ENCODE measurements at places on chromosomes 13 and 19.

- DNase-seq: peak; percentile 14
Measured at GRCh38 chr13:55199134-55199533, 1941.6 kb upstream of the PRR20A start.

GRCh38 chr19:51090471-51090870 lies 7.8 kb upstream of the KLK14 start:
- DNase-seq: no peak

DNA sequence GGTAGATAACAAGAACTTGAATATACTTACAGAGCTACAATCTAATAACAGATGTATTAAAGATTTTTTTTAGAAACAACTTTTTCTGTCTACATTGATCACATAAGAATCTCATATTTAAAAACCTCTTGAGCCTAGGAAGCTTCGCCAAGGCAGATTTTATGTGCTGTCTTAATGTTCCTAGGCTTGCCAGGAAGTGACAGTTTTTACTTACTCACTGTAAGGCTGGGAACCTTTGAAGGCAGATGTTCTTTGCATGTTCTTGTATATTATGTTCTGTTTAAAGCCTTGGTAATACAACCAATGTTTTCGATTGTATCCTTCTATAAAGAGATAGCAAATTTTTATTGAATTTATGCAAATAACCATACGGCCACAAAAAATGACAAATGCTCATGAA lies 492.7 kb downstream of the GPC5 start:
- no peak for DNase-seq

DNA sequence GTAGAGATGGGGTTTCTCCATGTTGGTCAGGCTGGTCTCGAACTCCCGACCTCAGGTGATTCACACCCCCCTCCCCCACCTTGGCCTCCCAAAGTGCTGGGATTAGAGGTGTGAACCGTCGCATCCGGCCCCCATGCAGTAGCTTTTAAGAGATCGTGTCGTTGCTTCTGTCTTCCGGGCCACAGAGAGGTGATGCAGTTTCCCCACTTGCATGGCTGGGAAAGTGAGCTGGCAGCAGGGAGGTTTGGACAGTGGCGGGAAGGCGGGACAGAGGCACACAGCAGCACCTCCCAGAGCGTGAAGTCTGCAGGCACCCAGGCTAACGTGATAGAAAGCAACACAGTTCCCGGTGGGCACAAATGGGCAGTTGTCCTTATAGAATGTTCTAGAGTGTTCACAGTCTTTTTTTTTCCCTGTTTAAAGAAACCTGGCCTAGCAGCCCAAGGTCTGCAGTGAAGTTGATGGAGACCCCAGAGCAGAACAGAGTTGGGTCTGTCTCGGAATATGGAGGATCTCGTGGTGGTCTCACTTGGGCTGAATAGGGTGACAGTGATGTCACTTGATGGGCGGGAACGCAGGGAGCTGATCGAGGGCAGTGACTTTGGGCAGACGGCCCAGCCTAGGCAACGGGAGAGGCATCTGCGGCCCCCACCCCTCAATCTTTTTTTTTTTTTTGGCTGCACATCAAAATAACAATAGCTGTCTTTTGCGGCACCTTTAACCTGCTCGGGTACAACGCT lies 4.9 kb downstream of the UHRF1 start:
- no peak for DNase-seq

- DNase-seq: peak; percentile 58
Measured at GRCh38 chr19:14505488-14506239, 9.7 kb upstream of the GIPC1 start.

GRCh38 chr19:31676271-31677004 lies 327.2 kb upstream of the TSHZ3 start:
- DNase-seq: no peak

DNA sequence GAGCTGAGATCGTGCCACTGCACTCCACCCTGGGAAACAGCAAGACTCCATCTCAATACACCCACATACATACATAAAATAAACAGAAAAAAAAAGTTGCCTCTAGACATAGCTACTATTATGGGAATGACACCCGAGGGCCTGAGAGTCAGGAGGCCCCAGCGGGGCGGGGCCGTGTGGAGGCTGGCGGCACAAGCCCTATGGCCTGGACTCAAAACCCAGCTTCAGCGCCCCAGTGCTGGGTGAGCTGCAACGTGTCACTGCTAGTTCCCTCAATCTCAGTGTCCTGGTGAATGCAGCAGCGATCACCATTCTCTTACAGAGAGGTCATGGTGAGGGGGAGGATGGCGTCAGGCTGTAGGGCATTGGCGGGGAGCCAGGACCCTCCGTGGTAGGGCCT lies 9.2 kb upstream of the ZSCAN1 start:
- no peak for DNase-seq

Measured in BE2C (cell line).